AG08395 (cell line): ENCODE measurements at places on chromosomes 2 and 18.

DNA sequence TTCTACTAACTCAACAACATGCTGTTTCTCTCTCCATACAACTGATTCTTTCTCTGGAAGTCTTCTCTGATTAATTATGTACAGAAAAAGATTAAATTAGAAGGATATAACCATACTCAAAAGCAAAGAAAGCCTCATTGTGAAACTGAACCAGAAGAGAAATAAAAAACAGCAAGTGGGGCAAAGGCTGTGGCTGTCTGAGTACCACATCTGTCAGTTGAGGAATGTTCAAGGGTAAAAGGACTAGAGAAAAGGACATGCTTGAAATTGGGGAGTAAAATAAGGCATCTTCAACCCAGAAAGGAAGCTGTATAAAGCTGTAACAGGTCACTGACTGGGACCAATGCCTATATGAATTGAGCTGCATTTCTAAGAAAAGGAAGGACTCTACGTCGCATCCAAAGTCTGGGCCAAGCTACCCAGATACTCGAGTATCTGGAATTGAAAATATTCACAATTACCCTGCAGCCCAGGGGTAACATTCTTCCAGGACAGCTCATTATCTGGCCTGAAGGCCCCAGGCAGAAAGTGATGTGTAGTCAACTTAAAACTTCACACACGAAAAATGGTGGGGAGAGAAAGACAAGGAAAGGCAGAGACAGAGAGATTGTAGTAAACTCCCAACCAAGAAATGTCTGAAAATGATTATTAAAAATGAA lies 356.0 kb upstream of the GALNT5 start:
- DNase-seq: peak; percentile 44

DNA sequence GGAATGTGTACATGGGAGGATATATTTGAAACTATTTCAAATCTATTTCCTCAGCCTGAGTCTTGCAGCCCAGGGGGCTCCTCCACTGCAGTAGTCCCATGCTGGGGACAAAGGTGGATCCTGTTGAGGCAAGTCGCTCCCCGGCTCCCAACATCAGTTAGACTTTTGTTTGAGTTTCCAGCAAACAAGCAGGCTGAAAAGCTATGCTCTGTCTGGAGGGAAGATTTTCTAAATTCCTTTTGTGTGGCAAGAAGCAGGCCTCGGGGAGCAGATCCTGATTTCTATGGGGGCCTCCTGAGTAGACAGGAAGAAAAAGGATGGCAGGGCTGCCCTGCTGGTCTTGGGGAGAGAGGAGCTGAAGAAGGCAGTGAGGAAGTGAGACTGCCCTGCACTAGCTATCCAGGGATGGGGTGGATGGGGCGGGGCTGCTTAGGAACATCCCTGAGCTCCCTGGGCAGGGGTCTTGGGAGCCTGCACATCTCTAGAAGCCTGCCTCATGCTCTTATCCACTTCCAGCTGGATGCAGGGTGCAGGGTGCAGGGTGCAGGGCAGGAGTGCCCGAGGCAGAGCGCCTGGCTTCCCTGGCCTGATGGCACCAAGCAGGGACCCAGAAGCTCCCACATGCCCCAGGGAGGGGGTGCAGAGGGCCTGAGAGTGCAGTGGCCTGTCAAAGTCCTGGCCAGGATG lies 6.0 kb upstream of the CIB4 start:
- no peak for DNase-seq

DNA sequence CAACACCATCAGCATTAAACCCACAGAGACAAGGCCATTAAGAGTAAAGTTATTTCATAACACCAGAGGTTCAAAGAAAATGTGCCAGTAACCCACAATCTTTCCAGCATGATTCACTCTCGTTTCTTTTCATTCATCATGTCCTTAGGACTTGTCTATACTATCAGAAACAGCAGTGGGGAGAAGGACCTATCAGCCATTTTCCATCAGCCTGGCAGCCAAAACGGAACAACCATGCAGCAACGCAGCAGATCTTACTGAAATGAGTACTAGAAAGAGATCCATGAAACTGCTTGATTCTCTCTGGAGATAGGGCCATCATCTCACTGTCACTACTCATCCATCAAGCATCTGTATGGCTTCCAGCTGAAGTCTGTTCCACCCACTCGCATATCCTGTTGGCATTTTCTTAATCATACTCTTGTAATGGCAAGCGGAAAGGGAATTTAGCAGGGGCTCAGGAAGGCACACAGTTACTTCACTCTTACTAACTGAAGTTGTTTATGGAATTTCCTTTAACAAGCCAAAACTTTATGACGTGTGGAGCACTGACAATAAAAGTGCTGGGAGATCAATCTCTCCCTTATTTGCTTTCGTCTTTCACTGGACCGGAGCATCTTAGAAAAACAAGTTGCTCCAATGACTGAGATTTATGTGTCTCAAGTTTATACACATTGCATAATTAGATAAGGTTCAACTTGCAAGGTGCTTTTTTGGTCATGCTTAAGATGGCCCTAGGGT lies 69.7 kb downstream of the EPHA4 start:
- peak; percentile 44 for DNase-seq

GRCh38 chr18:68114989-68115388 lies 598.5 kb upstream of the DSEL start:
- no peak for DNase-seq

GRCh38 chr2:241602720-241603119 lies 34.2 kb downstream of the THAP4 start:
- DNase-seq: no peak

- no peak for DNase-seq
Observed at GRCh38 chr18:46416706-46417638, 240.0 kb downstream of the LOXHD1 start.

DNA sequence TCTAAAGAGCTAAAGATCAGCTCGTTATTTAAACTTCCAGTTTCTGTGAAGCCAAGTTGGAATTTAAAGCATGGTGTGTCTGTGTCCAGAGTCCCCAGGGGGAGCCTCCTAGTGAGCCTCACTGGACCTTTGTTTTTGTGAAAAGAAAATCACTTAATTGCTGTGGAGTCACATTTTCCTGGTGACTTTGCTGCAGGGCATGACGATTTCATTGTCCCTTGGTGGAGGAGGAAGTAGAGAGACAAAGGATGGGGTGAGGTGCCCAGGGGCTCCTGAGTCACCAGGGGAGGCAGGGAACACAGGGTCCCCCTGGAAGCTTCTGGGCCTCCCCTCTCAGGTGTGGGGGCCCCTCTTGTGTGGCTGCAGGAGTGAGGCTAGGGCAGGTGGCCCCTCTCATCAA lies 19.7 kb downstream of the ATP6V1C2 start:
- no peak for DNase-seq

DNA sequence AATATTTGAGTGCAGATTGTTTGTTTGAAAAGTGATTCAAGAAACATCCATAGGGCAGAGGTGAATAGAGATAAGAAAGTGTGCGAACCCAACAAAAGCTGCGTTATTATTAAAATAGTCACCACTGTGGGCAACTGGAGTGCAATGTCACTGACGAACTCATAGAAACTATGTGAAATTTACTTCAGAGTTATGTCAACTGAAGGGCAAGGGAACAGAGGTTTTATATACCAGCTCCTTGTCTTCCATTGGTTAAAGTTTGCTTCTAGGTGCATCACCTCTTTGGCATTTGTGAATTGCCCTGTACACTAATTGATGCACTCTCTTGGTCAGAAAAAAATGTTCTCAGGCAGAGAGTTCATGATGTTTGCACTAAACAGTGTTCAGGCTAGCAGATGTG lies 110.5 kb upstream of the NYAP2 start:
- DNase-seq: no peak

DNA sequence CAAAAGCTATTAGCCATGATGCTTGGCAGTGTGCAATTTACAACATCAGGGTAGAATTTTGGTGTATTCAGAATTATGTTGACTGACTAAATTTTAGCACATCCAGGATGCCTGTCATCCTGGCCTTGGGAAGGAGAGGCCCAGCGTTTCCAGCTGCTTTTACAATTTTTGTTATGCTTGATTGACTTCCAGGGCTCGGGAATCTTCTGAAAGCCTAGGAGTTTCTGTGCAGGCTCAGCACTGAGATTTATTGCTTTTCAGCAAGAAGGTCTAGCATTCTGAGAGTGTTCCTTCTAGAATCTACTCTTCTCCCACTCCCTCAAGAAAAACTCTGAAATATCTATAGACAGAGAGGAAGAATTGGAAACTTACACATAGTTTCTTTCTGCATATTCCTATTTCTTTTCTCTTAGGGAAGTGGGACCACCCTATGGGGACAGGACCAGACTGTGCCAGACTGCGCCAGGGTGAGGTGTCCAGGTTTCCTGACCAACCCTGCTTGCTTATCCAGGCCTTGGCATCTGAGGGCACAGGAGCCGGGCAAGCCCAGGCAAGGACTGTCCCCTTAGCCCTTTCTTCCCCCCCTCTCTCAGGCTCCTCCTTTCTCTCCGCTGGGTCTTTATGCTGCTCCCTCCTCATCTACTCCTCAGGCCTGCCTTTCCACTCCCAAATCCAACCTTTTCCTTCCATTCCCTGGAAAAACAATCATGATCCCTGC lies 26.9 kb downstream of the MAIP1 start:
- no peak for DNase-seq

- DNase-seq: no peak
Observed at GRCh38 chr2:238875101-238875470, 27.2 kb downstream of the TWIST2 start.

DNA sequence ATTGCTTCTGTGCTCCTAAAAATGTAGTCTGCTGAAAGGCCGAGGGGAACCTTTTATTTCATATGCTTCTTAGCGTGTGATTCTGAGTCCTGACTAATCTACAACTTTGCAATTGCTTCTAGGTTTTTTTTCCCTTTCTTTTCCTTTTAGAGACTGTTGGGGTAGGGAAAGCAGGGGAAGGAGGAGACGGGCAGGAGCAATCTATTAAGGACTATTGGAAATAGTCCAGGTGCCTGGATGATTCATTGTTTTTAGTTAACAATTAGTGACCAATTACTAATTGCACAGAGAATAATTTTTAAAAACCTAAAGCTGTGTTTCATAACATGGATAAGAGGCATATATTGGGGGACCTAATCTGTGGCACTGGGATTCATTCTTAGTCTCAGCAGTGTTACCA lies 49.4 kb upstream of the STON1 start:
- no peak for DNase-seq

GRCh38 chr18:9157806-9158205 lies 21.2 kb downstream of the ANKRD12 start:
- DNase-seq: no peak

- DNase-seq: peak; percentile 84
Observed at GRCh38 chr2:1742681-1743395, 1.5 kb downstream of the PXDN start.

GRCh38 chr18:23194155-23194996 lies 59.1 kb downstream of the CABLES1 start:
- DNase-seq: peak; percentile 47
